Thoracic aorta (tissue), 2 donors: ENCODE measurements at places on chromosomes 2 and 18. TPM values are rescaled to one million over a fixed set of nuclear protein-coding genes. Genes with fewer than 3 reads are reported as not detected.

DNA sequence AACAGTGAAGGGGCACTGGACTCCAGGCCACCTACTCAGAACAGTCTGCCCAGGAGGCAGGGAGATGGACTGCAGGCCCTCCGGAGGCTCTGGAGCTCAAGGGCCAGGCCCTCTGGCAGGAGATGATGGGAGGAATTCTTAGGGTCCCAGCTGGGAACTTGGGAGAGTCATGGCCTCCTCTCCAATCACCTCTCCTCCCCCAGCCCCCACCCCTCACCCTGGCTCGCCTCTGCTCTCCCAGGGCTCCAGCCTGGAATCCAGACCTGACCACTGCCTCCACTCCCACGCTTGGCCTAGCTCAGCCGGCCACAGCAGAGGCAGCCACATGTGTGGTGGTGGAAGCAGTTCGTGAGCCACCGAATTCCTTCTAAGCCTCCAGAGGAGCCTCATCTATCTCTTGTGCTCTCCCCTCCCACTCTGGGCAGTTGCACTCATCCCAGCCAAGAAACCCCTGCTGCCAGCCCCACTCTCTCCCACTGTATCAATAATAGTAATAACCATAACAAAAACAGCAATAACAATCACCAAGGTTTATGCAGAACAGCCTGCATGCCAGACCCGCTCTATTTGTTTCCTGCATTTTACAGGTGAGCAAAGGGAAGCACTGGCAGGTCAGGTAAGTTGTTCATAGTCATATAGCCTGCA lies 67.4 kb downstream of the TNS1 start:
- DNase-seq: no peak

The COLEC12 gene
- 19.3 TPM for total RNA-seq

DNA sequence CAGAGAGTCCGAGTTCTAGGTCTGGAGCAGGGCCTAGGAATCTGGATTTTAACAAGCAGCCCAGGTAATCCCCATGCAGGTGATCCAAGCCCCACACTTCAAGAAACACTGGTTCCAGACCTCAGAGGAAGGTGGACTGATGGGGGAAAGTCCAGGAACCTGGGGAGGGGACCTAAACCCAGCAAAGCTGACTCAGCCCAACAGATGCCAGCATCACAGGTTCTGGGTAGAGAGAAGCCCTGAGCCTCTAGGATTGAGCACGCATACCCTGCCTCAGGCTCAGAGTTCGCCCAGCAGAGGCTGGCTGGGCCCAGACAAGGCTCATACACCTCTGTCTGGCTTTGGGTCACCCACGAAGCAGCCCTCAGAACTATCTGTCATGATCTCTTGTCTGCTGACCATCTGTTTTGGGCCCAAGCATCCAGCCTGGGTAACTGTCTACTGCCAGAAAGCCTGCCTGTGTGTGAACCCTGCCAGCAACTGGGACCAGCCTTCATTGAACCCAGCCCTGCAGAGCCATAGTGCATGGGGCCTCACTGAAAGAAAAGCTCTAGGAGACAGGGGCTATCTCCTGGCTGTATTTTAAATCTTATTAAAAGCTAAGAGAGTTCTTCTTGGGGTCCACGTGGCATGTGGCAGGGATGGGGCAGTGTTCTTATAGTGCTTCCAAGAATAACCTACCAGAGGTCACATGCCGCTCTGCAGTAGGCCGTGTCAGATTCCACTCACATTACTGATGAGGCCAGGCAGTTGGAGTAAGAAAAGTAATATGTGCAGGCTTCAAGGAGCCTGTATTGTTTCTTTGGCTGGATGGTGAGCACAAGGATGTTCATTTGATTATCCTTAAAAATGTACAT lies 7.4 kb downstream of the TMEM127 start:
- DNase-seq: no peak

The CRYBA2 gene
- total RNA-seq: not detected

DNA sequence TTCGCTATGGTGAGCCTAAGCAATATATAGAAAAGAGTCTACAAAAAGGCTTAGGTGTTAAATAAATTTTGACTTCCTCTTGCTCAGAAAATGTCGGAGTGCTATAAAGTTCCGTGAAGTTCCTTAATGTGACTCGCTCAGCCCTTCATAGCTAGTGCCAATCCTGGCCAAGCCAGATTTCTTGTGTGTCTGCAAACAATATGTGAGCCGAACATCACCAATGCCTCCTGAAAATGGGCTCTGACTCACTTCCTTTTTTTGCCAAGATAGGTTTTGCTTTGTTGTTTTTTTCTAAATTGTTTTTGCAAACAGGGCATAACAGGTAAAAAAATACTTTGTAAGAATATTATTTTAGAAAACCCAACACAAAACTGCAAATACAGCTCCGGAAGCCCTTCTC lies 26.1 kb downstream of the CDC42EP3 start:
- DNase-seq: no peak

DNA sequence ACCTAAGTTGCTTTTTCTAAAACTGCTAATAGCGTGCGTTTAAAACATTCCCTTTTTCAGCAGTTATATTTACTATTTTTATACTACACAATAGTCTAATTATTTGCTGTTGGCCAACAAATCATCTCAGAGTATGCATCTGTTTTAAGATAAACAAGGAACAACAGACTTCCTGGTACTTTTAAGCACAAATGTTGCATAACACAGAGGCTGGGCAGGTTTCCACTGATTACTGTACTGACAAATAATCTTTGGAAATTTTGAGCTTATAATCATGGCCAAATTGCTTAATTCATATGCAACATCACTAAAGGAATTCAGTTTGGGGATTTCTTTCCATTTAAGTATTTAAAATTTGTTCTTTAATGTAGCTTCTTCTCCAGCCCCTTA lies 737.4 kb upstream of the SALL3 start:
- DNase-seq: no peak

DNA sequence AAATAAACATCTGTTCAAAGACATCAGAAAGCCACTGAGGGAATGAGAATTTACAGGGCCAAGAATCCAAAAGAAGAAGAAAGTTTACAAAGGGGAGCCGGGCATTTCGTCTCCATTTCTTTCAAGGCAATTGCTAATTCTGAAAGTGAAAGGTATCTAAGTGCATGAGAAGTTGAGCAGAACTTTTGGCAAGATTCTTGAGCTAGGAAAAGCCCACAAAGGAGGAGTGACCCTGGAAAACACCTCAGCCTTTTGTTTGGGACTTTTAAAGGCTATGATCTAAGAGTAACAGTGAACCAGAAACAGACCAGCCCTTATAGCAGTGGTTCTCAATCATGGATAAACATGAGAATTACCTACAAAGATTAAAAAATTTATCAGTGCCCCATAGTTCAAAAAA lies 87.4 kb downstream of the MDH1 start:
- no peak for DNase-seq

- no peak for DNase-seq
Measured at GRCh38 chr2:9405636-9406035, 17.7 kb downstream of the ITGB1BP1 start.

- DNase-seq: no peak
Measured at GRCh38 chr2:8538931-8539621, 142.8 kb upstream of the ID2 start.

DNA sequence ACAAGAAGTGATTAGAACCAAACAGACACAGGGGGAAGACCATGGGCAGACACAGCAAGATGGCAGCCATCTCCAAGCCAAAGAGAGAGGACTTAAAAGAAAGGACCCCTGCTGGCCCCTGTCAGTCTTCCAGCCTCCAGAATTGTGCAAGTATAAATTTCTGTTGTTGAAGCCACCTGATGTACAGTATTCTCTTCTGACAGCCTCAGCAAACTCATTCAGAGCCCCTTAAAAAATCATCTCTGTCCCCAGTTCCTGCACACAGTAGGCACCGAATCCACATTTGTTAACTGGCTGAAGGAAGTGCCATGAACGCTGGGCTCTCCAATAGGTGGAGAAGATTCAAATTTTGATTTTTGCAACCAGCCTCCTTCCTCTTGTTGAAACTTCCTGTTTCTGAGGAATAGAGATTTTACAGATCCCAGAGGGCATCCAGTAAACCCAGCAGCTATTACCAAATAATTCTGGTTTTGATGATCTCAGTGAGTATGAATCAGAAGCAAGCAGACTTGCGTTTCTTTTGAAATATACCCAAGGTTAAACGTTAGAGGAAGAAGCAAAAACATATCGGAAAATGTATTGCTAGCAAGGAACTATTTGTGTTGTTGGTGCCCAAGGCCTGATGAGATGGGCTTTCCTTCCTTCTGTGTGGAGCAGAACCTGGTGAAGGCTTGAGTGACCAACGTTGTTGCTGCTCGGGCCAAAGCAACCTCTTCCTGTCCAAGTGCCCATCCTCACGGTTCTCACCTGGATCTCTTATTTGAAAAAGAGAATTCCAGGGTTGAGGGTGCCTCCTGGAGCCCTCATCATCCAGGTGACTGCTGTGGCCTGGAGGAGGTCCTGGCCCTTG lies 47.7 kb upstream of the PLB1 start:
- no peak for DNase-seq

DNA sequence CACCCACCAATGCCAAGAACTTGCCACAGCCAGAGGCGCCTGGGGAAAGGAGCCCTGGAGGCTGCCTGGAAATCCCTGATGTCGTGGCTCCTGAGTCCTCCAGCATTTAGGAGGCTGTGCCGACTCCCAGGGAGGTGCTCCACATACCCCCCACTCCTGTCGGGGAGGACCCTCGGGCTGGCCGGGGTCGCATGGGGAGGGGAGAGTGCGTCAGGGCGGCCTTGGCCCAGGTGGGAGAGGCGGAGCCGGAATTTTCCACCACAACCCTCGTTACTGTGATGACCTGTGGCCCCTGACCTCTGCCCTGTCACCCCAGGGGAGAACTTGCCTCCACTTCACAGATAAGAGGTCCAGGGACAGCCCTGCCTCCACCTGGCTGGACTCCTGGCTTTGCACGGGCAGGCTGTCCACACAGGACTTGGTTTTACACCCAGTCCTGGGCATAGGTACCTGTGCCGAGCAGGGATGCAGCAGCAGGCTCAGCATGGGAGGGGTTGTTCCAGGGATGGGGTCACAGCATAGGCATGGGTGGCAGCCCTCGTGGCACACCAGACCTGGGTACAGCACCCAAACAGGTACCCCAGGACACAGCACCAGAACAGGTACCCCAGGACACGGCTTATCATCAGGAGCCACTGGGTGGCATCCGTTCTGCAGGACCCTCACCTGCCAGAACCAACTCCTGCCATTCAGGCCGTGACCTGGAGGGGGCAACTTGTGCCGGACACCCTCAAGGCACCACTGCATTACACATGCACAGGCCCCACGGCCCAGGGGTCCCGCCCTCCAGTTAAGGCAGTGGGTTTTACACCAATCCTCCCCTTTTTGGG lies 12.3 kb upstream of the AGXT start:
- no peak for DNase-seq

The SLC9A2 gene
- total RNA-seq: not detected

GRCh38 chr18:59921384-59921891 lies 21.6 kb downstream of the PMAIP1 start:
- no peak for DNase-seq

- no peak for DNase-seq
Measured at GRCh38 chr18:79402209-79402576, 6.5 kb downstream of the NFATC1 start.

The TRIM54 gene
- 0.41 TPM for total RNA-seq
